ENCODE measurements at places on chromosomes 6 and 20. TPM values are rescaled to one million over a fixed set of nuclear protein-coding genes. Genes with fewer than 3 reads are reported as not detected.

The NUP153 gene
- total RNA-seq = 23.1 TPM

The CDSN gene
- not detected for total RNA-seq

The AIF1 gene
- total RNA-seq = 27.3 TPM

The RAET1G gene
- 1.5 TPM for total RNA-seq

The FAM217A gene
- total RNA-seq = not detected

The EPB41L1 gene
- 18.1 TPM for total RNA-seq

The OLIG3 gene
- not detected for total RNA-seq

The SFT2D1 gene
- total RNA-seq = 29.4 TPM

The KPNA5 gene
- 5.1 TPM for total RNA-seq

Measured in right atrium auricular region (tissue), 2 donors.